ENCODE measurements at places on chromosomes 3 and 15.

DNA sequence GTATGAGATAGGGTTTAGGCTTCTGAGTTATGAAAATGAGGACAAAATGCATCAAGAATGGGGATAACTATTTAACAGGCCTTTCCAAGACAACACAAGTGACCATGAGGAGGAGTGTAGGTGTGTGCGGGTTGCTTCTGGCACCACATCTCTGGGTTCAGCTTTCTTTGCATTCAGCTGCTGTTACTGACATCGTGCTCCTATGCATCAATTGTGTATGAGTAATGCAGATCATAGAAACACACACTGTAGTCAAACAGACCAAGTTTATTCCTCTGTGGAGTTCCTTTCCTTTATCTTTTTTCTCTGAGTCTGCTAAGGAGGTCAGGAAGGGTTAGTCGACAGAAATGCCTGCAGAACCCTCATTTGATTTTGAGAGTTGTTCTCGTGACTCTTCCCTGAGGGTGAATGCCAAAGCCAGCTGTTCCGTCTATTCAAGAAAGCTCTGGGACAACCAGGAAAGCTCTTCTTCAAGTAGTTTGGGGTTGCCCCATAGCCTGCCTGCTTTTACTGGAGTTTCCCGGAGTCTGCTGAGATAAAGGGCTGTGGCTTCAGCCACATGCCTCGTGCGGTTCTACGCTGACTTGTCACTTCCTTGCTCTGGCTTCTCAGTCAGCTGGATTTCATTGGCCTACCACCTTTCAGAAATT, 136.7 kb upstream of the TLE3 start:
- DNase-seq = no peak

- DNase-seq = no peak
These were observed 338.6 kb upstream of the NECTIN3 start for GRCh38 chr3:110733045-110733444.

DNA sequence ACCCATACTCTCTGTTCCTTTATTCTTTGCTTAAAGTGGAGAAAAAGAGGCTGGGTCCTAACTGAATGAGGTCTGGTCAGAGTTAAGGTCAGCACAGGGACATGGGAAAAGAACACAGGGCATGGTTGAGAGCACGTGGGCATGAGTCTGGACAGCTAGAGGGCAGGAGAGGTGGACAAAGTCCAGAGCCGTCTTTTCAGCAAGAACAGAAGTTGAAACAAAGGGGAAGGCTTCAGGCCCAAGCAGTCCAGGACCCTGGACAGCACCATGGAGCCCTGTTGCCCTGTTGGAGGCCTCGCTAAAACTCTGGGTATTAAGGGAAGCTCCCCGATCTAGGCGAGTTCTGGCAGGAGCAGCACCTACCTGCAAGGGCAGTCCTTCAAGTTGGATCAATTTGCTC, 50.7 kb downstream of the XYLB start:
- no peak for DNase-seq

GRCh38 chr3:64011685-64012084, 11.6 kb downstream of the PSMD6 start:
- no peak for DNase-seq

- DNase-seq = no peak
These were observed 3.0 kb downstream of the SELENOT start for GRCh38 chr3:150605998-150606641.
